CD14-positive monocyte (primary cell): ENCODE measurements at places on chromosomes 6 and 20. TPM values are rescaled to one million over a fixed set of nuclear protein-coding genes. Genes with fewer than 3 reads are reported as not detected.

GRCh38 chr6:73694711-73695411 lies 1.1 kb upstream of the CD109 start:
- H3K27me3 ChIP-seq = no peaks in the 10 kb centered on the region
- H3K4me1 ChIP-seq = peaks cover 32% of the 10 kb centered on the region
- peak overlapping the region; percentile 83 for H3K4me3 ChIP-seq
- peak; percentile 78 for DNase-seq
- no peaks in the 10 kb centered on the region for H3K36me3 ChIP-seq

Gene TMEM244
- polyA plus RNA-seq = not detected

Gene CNPY3
- 237 TPM for polyA plus RNA-seq

DNA sequence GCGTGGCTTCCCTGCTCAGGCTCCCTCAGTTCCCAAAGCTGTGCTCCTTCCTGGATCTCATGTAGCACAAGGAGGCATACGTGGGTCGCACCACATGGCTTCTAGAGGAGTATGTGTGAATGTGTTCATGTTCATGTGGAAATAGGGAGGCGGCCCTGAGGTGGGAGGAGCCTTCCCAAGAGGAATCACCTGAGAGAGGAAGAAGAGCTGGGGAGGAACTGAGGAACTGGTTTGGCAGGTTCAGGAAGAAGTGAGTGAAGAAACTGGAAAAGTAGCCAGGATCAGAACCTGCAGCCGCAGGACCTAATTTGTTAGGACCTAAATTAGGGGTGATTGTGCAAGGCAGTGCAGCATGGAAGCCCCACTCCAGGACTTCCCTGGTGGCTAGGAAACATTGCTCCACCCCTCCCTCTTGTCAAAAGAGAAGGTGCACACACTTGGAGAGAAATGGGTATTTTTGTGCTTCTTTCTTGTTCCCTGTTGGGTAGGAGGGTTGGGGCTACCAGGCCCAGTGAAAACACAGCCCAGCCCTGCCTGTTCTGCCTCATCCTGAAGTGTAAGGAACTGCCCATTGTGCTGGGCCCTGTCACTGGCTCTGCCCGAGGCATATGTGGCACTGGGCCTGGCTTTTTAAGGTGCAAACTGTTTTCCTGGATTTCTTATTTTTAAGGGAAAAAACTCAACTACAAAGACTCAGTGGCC lies 20.7 kb downstream of the SYNJ2 start:
- no peak overlapping the region for H3K4me3 ChIP-seq
- no peak overlapping the region for H3K27ac ChIP-seq
- no peaks in the 10 kb centered on the region for H3K36me3 ChIP-seq

DNA sequence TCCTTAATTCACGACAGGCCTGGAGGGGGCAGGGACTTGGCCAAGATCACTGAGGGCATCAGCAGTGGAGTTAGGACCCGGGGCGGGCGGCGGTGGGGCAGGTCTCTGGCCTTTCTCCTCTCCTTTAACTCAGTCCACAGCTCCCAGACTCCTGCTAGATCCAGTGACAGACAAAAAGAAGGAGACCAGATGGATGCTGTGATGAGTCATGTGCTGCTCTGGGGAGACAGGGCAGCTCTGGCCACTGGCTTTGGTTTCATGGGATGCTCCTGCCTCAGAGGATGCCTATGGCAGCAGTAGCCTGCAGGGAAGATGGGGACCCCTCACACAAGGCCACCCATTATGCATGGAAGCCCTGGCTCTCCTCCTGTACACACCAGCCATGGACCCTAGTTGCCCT lies 20.5 kb downstream of the EPB41L1 start:
- DNase-seq = no peak
- H3K27me3 ChIP-seq = no peaks in the 10 kb centered on the region
- no peak overlapping the region for H3K4me3 ChIP-seq
- H3K36me3 ChIP-seq = no peaks in the 10 kb centered on the region

Gene SNX21
- polyA plus RNA-seq = 16.9 and 25.5 TPM in 2 replicates

DNA sequence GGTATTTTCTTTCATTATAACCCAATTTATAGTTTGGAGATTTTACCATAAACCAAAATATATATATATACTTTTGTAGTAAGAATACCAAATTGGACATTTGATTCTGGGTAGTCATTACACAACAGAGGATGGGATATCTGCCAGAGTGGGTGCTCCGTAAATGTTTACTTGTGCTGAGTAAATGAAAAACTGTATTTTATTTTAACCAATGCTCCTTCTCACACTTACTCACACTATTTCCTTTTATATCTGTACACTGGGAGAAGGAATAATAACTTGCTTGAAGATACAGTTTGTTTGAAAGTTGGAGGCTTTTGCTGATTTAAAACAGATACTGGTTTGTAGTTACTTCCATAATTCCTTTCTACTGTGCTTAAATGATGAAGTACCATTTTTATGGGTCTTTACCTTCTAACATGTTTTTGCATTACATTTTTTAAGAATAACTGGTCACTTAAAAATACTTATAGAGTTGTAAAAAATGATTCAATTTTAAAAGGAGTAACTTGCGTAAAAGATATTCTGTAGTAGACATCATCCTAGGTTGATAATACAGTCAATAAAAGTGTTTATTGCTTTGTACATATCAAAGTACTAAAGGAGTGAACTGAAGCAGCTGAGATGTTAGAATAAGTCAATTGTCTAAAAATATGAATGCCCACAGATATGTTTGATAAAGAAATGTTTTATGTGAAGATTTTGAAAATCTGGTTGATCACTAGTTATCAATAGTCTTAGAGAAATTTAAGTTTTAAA lies 411.7 kb downstream of the UTRN start:
- peaks cover 8% of the 10 kb centered on the region for H3K4me1 ChIP-seq
- no peak overlapping the region for H3K27ac ChIP-seq
- H3K36me3 ChIP-seq = peaks cover 30% of the 10 kb centered on the region
- no peaks in the 10 kb centered on the region for H3K27me3 ChIP-seq
- no peak overlapping the region for H3K4me3 ChIP-seq

Gene SMAP1
- polyA plus RNA-seq = 16.5 and 22.1 TPM in 2 replicates

DNA sequence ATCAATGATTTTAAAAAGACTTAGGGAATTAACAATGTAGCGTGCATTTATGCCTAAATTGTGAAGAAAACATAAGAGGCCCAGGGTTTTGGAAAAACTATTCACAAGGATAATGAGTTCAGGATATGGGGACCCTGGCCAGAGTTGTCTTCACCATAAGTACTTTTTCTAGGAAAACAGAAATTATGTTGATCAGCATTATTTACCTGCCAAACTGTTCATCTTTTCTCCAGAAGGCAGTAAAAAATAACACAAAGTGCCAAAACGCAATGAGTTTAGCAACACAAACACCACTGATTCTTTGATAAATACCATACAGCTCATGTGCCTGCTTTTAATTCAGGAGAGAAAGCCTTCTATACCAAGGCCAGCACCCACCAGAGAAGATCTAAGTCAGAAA lies 43.1 kb downstream of the SNAP25 start:
- H3K36me3 ChIP-seq = no peaks in the 10 kb centered on the region
- no peak overlapping the region for H3K27ac ChIP-seq
- no peak for DNase-seq
- no peaks in the 10 kb centered on the region for H3K27me3 ChIP-seq

GRCh38 chr6:122736163-122736562 lies 43.4 kb upstream of the FABP7 start:
- H3K4me1 ChIP-seq = no peaks in the 10 kb centered on the region
- DNase-seq = no peak
- H3K4me3 ChIP-seq = no peak overlapping the region
- H3K27ac ChIP-seq = no peak overlapping the region
- H3K36me3 ChIP-seq = no peaks in the 10 kb centered on the region
- H3K27me3 ChIP-seq = peaks cover 4% of the 10 kb centered on the region

Gene WFDC2
- polyA plus RNA-seq = not detected in 2 replicates

Gene TCP11
- not detected for polyA plus RNA-seq

DNA sequence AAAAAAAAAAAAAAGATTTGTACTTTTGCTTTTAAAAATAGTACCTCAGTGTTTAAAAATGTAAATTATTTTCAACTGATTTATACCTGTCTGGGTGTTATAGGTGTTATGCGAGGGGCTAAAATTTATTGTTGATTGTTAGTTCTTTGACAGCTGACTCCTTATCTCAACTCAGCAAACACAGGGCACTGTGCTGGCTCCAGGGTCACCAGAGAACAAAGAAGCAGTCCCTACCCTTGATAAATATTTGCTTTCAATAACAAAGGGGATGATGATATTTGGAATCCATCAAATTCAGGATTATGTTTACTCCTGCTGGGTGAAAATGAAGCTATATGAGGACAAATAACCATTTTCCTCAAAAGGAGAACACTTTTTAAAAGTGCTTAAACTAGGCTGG lies 34.2 kb upstream of the KAT14 start:
- no peaks in the 10 kb centered on the region for H3K27me3 ChIP-seq
- H3K27ac ChIP-seq = no peak overlapping the region
- H3K4me3 ChIP-seq = no peak overlapping the region
- no peaks in the 10 kb centered on the region for H3K36me3 ChIP-seq
- DNase-seq = no peak

Gene SIRPA
- 58.3 TPM for polyA plus RNA-seq

- DNase-seq = no peak
- no peaks in the 10 kb centered on the region for H3K4me1 ChIP-seq
- no peak overlapping the region for H3K4me3 ChIP-seq
- H3K36me3 ChIP-seq = no peaks in the 10 kb centered on the region
- H3K27ac ChIP-seq = no peak overlapping the region
- peaks cover 3% of the 10 kb centered on the region for H3K27me3 ChIP-seq
Observed at GRCh38 chr6:112298021-112298745, 43.8 kb upstream of the LAMA4 start.

DNA sequence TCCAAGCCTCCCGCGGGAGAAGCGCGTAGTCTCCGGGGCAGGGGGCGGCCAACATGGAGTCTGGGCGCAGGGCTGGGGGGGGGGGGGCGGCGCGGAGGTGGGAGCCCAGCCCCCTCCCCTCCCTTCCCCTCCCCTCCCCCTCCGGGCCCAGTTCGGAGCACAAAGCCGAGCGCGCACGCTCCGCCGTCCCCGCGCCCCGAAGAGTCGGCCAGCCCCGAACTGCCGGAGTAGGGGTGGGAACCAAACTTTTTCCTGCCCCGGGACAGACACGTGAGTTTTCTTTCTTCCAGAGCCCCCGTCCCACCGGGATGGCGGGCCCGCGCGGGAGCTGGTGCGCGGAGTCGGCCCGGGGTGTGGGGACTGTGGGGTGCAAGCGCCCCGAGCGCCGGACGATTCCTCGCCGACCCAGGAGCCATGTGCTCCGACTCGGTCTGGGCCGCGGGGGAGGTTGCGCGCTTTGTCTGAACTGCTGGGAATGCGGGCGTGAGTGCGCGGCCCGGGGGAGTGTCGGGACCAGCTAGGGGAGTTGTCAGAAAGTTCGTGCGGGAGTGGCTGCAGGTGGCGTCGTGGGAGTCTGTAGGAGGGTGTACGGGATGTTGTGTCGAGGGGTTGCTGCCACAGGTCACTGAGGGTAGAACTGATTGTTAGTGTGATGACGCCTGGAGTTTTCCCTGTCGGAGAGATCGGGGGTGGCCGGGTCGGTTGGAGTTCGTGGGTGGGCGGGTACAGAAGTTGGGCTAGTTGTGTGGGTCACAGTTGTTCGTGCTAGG lies 1.2 kb downstream of the TGIF2 start:
- H3K4me3 ChIP-seq = peak overlapping the region; percentile 97
- peaks cover 18% of the 10 kb centered on the region for H3K36me3 ChIP-seq
- peaks cover 26% of the 10 kb centered on the region for H3K4me1 ChIP-seq
- H3K27ac ChIP-seq = peak overlapping the region; percentile 96
- H3K27me3 ChIP-seq = no peaks in the 10 kb centered on the region
- DNase-seq = no peak

Gene CENPW
- 18.7 TPM for polyA plus RNA-seq

Gene ARMC2
- 3.1 and 7.4 TPM in 2 replicates for polyA plus RNA-seq

- no peaks in the 10 kb centered on the region for H3K27me3 ChIP-seq
- no peak overlapping the region for H3K27ac ChIP-seq
- no peaks in the 10 kb centered on the region for H3K36me3 ChIP-seq
- H3K4me1 ChIP-seq = no peaks in the 10 kb centered on the region
- H3K4me3 ChIP-seq = no peak overlapping the region
Observed at GRCh38 chr20:47043086-47043485, 148.4 kb downstream of the EYA2 start.

GRCh38 chr6:137286916-137287315 lies 67.7 kb upstream of the IFNGR1 start:
- no peaks in the 10 kb centered on the region for H3K27me3 ChIP-seq
- DNase-seq = peak; percentile 80
- no peaks in the 10 kb centered on the region for H3K36me3 ChIP-seq
- H3K27ac ChIP-seq = no peak overlapping the region
- no peak overlapping the region for H3K4me3 ChIP-seq

DNA sequence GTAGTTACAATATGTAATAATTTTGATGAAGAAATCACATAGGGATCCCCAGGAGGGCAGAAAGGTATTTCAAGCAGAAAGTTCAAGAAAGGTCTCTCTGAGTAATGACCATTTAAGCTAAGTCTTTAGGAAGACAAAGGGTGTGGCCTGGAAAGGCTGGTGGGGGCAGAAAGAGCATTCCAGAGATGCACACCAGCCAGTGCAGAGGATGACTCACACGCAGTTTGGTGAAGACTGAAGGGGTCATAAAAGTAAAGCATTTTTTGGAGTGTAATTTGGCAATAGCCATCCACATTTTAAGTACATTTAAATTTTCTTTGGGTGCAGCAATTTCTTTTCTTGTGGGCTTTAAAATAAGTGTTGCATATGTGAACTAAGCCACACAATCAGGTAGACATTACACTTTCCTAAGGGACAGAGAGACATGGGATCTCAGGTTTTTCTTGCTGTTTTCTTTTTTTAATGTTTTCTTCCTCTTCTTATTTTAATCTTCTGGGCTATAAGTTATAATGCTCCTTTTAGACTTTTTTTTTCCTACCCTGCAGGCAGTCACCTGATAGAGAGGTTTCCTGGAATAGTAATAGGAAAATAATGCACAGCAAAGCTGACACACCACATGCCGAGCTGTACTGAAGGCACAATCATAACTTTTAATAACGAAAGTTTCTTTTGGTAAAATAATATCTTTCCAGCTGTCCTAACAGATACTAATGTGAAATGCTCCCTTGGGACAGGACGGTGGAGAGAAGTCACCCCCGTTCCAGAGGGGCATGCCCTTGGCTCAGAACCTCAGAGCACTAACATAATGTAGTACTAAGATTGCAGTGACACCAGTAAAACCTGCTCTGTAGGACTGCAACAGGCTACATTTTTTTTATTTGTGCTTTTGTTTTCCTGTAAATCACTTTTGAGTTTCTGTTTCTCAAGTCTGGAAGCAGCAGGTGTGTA lies 49.6 kb upstream of the PTPRK start:
- H3K36me3 ChIP-seq = no peaks in the 10 kb centered on the region
- H3K4me1 ChIP-seq = no peaks in the 10 kb centered on the region
- no peak overlapping the region for H3K27ac ChIP-seq

Gene MYCT1
- not detected for polyA plus RNA-seq
